AG09319 (cell line): ENCODE measurements at places on chromosomes 1 and 21.

DNA sequence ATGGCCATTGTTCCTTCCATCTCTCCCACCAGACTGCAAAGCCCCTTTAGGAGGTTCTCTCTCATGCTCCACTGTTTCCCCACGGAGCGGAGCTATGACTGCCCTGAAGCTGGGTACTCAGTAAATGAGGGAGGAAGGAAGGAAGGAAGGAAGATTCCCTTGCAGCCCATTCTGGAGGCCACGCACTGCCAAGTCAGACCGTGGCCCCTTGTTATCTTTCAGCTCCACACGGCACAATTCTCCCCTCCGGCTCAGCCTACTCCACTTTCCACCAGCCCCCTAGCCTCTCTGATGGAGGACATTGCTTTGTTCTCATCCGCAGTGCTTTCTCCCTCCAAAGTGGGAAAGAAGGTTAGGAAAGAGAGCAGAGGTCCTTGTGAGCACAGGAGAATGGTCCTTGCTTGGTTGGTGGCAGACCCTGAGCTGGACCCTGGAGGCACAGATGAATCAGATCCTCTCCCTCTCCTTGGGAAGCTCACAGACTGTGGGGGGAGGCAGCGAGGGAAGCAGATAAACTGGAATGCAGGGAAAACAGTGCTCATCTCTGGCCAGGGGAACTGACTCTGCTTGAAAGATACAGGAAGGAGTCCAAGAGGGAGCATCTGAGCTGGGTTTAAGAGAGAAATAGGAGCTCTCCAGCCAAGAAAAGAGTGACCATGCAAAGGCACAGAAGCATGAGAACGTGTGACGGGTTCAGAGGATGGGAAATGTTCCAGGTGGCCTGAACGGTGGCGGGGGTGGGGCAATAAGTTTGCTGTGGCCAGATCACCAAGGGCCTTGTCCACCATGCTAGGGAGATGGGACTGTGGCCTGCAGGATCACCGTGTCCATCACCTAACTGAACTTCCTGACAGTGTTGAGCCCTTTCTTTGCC lies 52.6 kb downstream of the GLIS1 start:
- no peak for DNase-seq

DNA sequence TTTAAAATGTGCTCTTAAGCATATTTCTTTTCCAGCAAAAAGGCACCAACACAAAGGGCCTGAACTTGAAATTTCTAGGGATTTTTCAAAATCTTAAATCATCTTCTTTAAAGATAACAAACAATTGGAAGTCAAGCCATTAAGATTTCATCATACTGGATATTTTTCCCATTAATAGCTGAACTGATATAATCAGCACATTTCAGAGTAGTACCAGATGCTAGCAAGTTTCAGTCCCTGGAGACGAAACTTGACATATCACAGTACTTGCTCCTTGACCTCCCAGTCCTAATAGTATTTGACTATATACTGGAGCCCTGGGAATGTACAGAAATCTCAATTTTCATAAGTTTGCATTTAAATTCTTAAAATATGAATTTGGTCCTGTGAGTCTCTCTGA lies 10.2 kb upstream of the CDC7 start:
- DNase-seq = no peak

DNA sequence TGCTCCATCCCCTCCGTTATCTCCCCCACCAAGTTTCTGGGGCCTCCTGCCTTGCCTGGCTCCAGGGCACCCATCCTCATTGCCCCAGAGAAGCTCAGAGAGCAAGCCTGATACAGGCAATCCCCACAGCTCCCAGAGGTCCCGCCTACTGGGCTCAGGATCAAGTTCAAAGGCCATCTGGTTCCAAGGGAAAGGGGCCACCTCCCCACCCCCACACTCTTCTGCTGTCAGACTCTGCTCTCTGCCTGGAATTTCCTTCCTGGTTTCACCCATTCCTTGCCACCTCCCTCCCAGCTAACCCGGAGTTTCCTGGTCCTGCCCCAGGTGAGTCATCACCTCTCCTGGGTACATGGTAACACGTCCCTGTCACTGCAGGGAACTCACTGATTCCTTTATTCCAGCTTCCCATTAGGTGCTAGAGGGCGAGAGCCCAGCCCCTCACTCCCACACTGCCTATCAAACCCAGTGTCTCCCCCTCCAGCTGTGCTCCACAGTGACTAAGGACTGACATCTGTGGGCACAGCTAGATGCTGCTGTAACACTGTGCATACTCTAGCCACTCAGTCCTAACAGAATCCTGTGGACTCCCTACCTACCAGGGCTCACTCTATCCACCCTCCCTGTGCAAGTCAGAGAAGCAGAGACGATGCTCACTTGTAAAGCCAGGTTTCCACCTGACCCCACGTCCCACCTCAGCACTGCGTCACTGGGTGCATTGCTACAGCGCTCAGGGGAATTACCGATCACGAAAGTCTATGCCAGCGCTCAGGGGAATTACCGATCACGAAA lies 21.8 kb downstream of the RSPH1 start:
- no peak for DNase-seq

GRCh38 chr1:155002464-155003226 lies at the start of gene ZBTB7B:
ZBTB7B (plus strand) TSS chr1:155002802; CDS start chr1:155014661, 11,859 bp downstream.
- DNase-seq = no peak

- DNase-seq = no peak
Observed at GRCh38 chr1:28144203-28145135, 32.0 kb downstream of the PTAFR start.

- no peak for DNase-seq
Observed at GRCh38 chr1:12075195-12076114, 12.4 kb downstream of the TNFRSF8 start.

DNA sequence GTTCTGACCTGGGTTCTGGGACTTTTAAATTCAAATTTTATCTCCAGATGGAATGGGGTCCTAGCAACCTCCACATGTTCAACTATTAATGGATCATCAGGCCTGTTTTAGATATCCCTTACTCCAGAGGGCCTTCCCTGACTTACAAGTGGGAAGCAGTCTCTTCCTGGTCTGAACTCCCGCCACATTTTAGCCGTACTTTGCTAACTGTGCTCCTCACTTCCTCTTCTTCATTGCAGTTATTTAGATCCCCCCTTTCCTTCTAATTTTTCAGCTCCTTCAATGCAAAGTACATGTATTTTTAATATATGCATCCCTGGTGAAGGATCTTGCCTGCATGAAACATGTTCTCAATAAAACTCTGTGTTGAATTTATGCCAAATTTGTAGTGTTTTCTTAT lies 3.7 kb downstream of the CD1A start:
- no peak for DNase-seq

- DNase-seq = no peak
Observed at GRCh38 chr1:2344744-2345296, 46.5 kb downstream of the MORN1 start.
